ENCODE measurements at places on chromosomes 4 and X.
A peak's percentile ranks its signal among the peaks of the same experiment; 100 is the strongest.

DNA sequence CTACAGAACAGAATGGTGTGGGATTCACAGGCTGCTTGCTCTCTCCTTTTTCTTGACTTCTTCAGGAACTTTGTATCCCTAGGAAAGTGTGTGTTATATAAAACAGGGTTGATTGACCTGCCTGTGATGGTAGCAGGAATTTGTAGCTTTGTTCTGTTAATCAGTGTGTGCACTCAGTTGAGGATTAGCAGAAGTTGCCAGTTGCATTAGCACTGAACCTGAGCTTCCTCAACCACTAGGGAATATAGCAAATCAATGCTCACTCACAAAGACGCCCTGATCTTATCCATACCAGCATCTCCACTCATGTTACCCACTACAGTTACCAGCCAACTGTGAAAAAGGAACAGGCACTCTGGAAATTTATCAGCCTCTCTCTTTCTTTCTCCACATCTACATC, 319.1 kb upstream of the EMCN start:
- peak; percentile 38 for DNase-seq

DNA sequence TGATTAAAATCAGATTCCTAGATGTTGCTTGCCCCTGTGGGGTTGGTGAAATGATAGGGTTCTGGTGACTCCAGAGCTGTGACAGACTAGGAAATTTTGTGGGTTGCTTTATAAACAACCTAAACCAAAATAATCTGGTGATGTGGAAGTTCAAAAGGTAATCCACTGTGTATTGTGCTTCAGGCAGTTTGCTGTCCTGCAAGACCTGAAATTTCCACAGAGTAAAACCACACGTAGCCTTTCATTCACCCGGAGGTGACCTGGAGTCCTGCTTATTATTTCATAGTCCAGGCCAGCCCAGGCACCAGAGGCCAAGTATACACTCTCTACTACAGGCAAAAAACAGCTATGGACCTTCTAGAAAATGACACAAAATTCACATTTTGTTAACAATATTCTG, 114.6 kb upstream of the CBR4 start:
- no peak for DNase-seq

GRCh38 chr4:186166852-186167512, 24.4 kb upstream of the CYP4V2 start:
- DNase-seq: no peak

GRCh38 chr4:183337349-183337748, 15.1 kb upstream of the CLDN24 start:
- DNase-seq: no peak

DNA sequence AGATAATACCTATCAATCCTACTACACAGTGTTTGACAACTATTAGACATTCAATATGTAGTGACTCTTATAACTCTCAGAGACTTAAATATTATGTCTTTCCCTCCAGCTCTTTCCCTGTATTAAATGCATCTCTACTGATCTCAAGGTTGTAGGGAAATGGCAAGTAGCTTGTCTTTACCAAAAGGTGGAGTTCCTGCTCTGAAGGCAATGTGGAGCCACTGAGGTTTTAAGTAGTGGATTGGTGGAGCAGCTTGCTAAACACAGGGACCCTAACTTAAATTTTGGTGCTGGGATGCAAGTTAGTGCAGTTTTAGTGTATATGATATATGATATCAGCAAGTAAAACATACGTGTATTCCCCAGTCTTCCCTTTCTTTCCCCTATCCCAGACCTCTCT, 13.1 kb downstream of the FNIP2 start:
- no peak for DNase-seq

Measured in HAP-1 (cell line).